ENCODE measurements at places on chromosomes 12 and 14.

GRCh38 chr12:132827763-132828703, 636 bp downstream of the GOLGA3 start:
- H3K4me1 ChIP-seq, result no peaks in the 10 kb centered on the region
- no peaks in the 10 kb centered on the region for H3K36me3 ChIP-seq
- peak; percentile 55 for DNase-seq
- peak overlapping the region; percentile 67 for H3K4me3 ChIP-seq

DNA sequence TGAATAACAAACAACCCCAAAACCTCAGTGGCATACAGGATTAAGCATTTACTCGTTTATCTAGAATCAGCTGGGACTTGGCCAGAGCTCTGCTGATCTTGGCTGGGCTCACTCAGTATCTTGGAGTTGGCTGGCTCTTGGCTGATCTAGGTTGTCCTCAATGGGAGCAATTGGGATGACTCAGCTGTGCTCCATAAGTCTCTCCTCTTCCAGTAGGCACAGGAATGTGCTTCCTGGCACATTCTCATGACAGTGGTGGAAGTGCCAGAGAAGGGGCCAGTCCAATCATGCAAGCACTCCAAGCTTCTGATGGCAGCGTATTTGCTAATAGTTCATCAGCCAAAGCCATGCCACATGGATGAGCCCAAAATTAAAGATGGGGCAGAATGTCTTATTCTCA, 41.7 kb upstream of the ANO4 start:
- no peak overlapping the region for H3K27ac ChIP-seq
- H3K4me3 ChIP-seq, result no peak overlapping the region
- no peaks in the 10 kb centered on the region for H3K27me3 ChIP-seq
- no peaks in the 10 kb centered on the region for H3K36me3 ChIP-seq
- H3K4me1 ChIP-seq, result no peaks in the 10 kb centered on the region

- no peak overlapping the region for H3K27ac ChIP-seq
- no peak overlapping the region for H3K4me3 ChIP-seq
- H3K36me3 ChIP-seq, result no peaks in the 10 kb centered on the region
- DNase-seq, result no peak
- H3K27me3 ChIP-seq, result no peaks in the 10 kb centered on the region
These were observed 585.5 kb upstream of the ATXN7L3B start for GRCh38 chr12:73951956-73952703.

GRCh38 chr14:23631702-23632460, 4.3 kb upstream of the DHRS2 start:
- H3K27me3 ChIP-seq, result no peaks in the 10 kb centered on the region
- no peak overlapping the region for H3K27ac ChIP-seq
- DNase-seq, result peak; percentile 86
- no peaks in the 10 kb centered on the region for H3K36me3 ChIP-seq
- no peaks in the 10 kb centered on the region for H3K4me1 ChIP-seq

DNA sequence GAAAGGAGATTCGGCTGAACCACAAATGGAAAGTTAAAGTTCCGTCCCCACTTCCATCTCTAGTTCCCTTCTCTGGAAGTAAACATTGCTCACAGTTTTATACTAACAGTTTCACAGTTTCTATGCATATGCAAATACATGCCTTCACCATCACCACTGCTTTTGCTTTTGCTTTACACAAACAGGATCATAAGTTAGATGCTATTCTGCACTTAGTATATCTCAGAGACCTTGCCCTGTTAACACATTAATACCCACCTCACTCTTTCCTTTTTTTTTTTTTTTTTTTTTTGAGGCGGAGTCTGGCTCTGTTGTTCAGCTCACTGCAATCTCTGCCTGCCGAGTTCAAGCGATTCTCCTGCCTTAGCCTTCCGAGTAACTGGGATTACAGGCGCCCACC, 890 bp downstream of the TEP1 start:
- H3K4me1 ChIP-seq, result peaks cover 2% of the 10 kb centered on the region
- no peak for DNase-seq
- peak overlapping the region; percentile 95 for H3K27ac ChIP-seq
- H3K4me3 ChIP-seq, result peak overlapping the region; percentile 81
- H3K27me3 ChIP-seq, result no peaks in the 10 kb centered on the region

DNA sequence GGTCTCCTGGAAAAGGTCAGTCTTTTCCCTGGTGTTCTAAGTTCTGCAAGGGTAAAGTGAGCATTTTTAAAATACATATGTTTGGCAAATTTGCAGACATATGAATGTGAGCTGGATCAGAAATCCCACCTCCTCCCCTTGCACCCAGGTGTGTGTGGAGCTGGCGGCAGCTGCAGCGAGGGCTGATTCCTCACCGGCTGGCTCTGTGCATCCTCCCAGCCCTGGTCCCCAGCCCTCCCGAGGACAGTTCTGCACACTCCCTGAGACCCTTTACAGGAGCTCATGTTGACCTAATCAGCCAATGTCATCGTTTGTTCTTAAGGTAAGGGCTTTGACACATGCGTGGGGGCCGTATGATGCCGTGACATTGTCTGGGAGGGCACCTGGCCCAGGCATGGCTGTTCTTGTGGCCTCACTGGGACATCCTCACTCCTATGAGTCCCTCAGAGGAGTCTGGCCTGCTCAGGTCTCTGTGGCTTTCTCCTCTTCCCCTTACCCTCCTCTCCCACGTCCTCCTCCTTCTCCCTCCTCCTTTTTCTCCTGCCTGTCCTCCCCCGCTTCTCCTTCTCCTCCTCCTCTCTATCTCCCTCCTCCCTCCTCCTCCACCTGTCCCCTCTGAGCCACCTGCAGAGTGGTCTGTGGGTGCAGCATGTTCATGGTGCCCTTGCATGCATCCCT, 289.2 kb upstream of the SFSWAP start:
- H3K27ac ChIP-seq, result no peak overlapping the region
- no peaks in the 10 kb centered on the region for H3K36me3 ChIP-seq
- H3K4me3 ChIP-seq, result no peak overlapping the region
- DNase-seq, result no peak
- peaks cover 22% of the 10 kb centered on the region for H3K27me3 ChIP-seq

GRCh38 chr14:64955297-64955696, 12.8 kb upstream of the GPX2 start:
- no peak overlapping the region for H3K4me3 ChIP-seq
- no peak overlapping the region for H3K27ac ChIP-seq
- H3K4me1 ChIP-seq, result no peaks in the 10 kb centered on the region
- DNase-seq, result peak; percentile 46

DNA sequence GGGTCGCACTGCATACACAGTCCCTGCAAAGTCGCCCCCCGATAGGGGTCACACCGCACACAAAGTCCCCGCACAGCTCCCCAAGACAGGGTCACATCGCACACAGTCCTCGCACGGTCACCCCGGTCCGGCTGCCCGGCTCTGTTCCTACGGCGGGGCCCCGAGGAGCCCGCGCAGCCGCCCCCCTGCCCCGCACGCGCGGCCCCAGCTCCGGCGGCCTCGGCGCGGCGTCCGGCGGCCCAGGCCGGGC, 300 bp downstream of the SSH1 start:
- H3K4me1 ChIP-seq, result peaks cover 8% of the 10 kb centered on the region
- peak overlapping the region; percentile 98 for H3K4me3 ChIP-seq
- peak overlapping the region; percentile 82 for H3K27ac ChIP-seq
- no peaks in the 10 kb centered on the region for H3K36me3 ChIP-seq
- no peak for DNase-seq

DNA sequence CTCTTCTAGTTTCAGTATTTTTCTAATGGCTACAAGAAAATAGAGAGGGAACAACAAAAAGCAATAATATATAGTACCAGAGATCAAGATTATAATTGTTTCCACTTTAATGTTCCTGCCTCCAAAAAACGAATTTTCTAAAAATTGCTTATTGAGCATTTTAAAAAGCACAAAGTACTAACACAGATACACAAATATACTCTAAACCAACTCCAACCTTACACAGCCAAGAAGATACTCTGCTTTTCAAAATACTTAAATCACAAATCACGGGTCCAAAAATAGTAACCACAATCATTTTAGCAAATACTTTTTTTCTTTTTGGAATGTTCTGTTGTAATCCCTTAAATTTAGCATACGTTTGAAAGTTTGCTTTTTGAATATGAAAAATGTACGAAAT, 2.0 kb downstream of the YAF2 start:
- peaks cover 6% of the 10 kb centered on the region for H3K4me1 ChIP-seq
- no peaks in the 10 kb centered on the region for H3K27me3 ChIP-seq
- H3K27ac ChIP-seq, result peak overlapping the region; percentile 34
- no peaks in the 10 kb centered on the region for H3K36me3 ChIP-seq

GRCh38 chr14:104685998-104686610, 3.3 kb upstream of the INF2 start:
- H3K27ac ChIP-seq, result no peak overlapping the region
- no peak for DNase-seq
- H3K27me3 ChIP-seq, result no peaks in the 10 kb centered on the region
- H3K4me3 ChIP-seq, result no peak overlapping the region
- peaks cover 50% of the 10 kb centered on the region for H3K4me1 ChIP-seq

- H3K27me3 ChIP-seq, result no peaks in the 10 kb centered on the region
- no peaks in the 10 kb centered on the region for H3K36me3 ChIP-seq
- no peak overlapping the region for H3K27ac ChIP-seq
- no peak overlapping the region for H3K4me3 ChIP-seq
- no peak for DNase-seq
These were observed 5.7 kb downstream of the TMEM19 start for GRCh38 chr12:71691504-71692129.

DNA sequence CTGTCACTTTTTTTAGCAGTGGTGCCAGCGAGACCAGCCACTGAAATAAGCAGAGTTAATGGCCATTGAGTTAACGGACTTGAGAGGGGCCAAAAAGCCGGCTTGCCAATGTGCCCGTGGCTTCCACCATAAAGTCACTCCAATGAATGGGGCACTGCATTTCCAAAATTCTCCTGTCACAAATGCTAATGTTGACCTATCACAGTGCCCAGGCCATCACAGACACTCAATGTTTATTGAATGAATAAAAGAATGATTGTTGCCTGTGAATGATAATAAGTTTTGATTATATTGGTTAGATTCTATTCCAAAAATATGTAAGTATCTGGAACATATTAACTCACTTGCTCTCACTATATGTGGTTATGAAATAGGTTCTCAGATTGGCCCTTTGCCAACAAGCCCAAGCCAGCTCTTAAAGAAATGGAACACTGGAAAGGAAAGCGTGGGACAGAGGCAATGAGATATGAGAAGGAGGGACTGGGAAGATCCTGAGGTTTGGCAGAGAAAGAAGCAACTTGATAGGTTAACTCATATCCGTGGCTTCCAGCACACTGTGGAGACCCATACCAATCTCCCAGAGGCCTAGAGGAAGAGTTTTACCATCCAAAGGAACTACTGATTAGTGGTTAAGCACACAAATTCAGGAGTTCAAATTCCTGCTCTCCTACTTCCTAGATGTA, 108.7 kb downstream of the BTG1 start:
- DNase-seq, result no peak
- no peak overlapping the region for H3K4me3 ChIP-seq
- H3K27ac ChIP-seq, result no peak overlapping the region
- no peaks in the 10 kb centered on the region for H3K36me3 ChIP-seq

DNA sequence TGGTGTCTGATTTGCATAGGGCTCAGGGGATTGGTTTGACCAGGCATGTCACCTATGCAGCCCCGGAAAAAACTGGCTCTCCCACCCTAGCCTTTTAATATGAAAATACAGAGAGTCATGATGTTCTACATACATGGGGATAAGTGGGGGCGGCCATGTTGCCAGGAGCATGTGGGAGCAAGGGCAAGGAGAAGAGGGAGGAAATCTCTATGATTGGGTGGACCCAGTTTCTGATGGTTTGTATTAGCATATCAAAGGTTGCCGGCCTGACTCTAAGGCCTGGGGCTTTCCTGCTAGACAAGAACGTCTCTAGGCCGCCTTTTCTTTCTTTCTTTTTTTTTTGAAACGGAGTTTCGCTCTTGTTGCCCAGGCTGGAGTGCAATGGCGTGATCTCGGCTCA, 123.4 kb upstream of the CPSF6 start:
- H3K27ac ChIP-seq, result no peak overlapping the region
- H3K4me1 ChIP-seq, result no peaks in the 10 kb centered on the region
- no peak overlapping the region for H3K4me3 ChIP-seq
- H3K36me3 ChIP-seq, result no peaks in the 10 kb centered on the region
- DNase-seq, result no peak
- H3K27me3 ChIP-seq, result no peaks in the 10 kb centered on the region

GRCh38 chr14:81286574-81287370, 66.0 kb upstream of the GTF2A1 start:
- no peaks in the 10 kb centered on the region for H3K4me1 ChIP-seq
- H3K27ac ChIP-seq, result no peak overlapping the region

- no peaks in the 10 kb centered on the region for H3K36me3 ChIP-seq
- no peak overlapping the region for H3K4me3 ChIP-seq
- no peak for DNase-seq
- no peaks in the 10 kb centered on the region for H3K4me1 ChIP-seq
- no peak overlapping the region for H3K27ac ChIP-seq
- H3K27me3 ChIP-seq, result no peaks in the 10 kb centered on the region
These were observed 991.9 kb downstream of the TMEM121 start for GRCh38 chr14:106518054-106518943.

DNA sequence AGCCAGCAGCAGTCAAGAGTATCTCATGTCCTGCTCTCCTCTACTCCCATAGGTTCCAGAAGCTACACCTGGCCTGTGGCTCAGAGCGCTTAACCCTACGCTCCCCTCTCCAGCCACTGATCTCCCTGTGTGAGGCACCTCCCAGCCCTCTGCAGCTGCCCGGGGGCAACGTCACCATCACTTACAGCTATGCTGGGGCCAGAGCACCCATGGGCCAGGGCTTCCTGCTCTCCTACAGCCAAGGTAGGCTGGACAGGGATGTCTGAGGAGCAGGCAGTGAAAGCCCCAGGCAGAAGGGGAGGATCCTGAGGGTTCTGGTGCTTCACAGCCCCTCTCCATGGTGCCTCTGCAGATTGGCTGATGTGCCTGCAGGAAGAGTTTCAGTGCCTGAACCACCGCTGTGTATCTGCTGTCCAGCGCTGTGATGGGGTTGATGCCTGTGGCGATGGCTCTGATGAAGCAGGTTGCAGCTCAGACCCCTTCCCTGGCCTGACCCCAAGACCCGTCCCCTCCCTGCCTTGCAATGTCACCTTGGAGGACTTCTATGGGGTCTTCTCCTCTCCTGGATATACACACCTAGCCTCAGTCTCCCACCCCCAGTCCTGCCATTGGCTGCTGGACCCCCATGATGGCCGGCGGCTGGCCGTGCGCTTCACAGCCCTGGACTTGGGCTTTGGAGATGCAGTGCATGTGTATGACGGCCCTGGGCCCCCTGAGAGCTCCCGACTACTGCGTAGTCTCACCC, 3.6 kb downstream of the LRP10 start:
- DNase-seq, result peak; percentile 39
- peaks cover 22% of the 10 kb centered on the region for H3K36me3 ChIP-seq
- no peaks in the 10 kb centered on the region for H3K27me3 ChIP-seq
- H3K27ac ChIP-seq, result peak overlapping the region; percentile 21
- no peak overlapping the region for H3K4me3 ChIP-seq

- H3K27me3 ChIP-seq, result no peaks in the 10 kb centered on the region
- H3K36me3 ChIP-seq, result no peaks in the 10 kb centered on the region
- no peak overlapping the region for H3K27ac ChIP-seq
- no peaks in the 10 kb centered on the region for H3K4me1 ChIP-seq
- DNase-seq, result no peak
These were observed 4.2 kb upstream of the GRIP1 start for GRCh38 chr12:66683073-66683472.

DNA sequence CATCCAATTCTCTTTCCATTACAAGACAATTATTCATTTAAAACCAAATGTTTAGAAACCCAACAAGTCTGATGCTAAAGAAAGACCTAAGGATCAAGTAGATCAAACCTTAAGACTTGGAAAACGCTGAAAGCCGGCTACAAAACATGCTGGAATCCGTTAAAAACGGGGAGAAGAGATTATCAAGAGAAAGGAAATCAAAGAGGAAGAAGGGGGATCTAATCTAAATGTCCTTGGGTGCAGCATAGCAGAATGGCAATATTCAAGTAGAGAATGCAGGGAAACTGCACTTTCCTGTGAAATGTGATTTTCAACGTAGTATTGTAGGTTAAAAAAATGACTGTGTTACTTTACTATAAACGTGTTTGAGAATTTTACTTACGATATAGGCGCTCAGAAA, 1.3 kb downstream of the PPP1R13B start:
- no peak for DNase-seq
- H3K4me1 ChIP-seq, result peaks cover 6% of the 10 kb centered on the region
- H3K36me3 ChIP-seq, result no peaks in the 10 kb centered on the region
- H3K4me3 ChIP-seq, result peak overlapping the region; percentile 95

Data from breast epithelium (tissue), 4 donors.